Activated B cell treated with CpG ODN at 0.5 μM for 24 hours (primary cell): ENCODE measurements at places on chromosomes 12 and 14.

DNA sequence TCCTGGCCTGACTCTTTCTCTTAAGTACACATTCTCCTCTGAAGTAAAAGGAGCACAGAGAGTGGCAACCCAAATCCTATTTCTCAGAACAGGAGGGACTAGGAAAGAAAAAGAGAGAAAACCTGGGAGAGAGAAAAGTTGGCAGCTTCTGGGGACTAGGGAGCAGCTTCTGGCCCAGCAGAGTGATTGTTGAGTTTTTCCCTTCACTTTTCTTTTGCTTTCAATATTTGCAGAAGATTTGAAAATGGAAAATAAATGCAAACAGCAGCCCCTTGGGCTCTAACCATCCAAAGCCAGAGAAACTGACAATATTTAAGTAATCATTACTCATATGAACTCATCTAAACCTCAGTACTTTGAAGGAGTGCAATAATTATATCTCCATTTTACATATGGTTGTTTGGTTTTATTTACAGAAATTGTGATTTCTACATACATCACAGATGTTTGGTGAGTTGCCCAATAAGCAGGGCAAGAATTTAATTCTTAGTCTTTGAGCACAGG lies 28.8 kb upstream of the IGF1 start:
- DNase-seq = no peak

GRCh38 chr12:12890543-12891079 lies 751 bp upstream of the GPRC5A start:
- no peak for DNase-seq

DNA sequence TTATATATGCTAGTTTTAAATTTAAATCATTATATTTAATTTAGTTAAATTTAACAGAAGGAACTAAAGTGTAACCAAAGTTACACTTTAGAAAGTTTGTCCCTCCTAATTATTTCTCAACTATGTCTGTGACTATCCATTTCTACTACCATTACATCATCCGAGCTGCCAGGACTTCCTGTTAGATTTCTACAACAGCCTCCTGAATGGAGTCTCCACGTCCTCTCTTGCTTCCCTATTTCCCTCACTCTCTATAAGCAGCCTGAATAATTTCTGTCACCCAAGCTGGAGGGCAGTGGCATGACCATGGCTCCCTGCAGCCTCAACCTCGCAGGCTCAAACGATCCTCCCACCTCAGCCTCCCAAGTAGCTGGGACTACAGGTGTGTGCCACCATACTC lies 84.1 kb downstream of the TTC7B start:
- DNase-seq = no peak

GRCh38 chr12:84856156-84856900 lies 56.3 kb downstream of the SLC6A15 start:
- DNase-seq = no peak

- no peak for DNase-seq
These were observed 31.1 kb upstream of the AMIGO2 start for GRCh38 chr12:47110718-47111391.

GRCh38 chr14:86788224-86788623 lies 1204.8 kb downstream of the GALC start:
- DNase-seq = no peak
